ENCODE measurements at places on chromosomes 5 and 9.

- no peak for DNase-seq
Measured at GRCh38 chr9:123640792-123641222, 284.8 kb downstream of the CRB2 start.

GRCh38 chr9:68705531-68706362 is 707 bp downstream of the PIP5K1B start:
- no peak for DNase-seq

GRCh38 chr5:9331372-9331771 is 214.5 kb downstream of the SEMA5A start:
- no peak for DNase-seq

- DNase-seq = no peak
Measured at GRCh38 chr5:16313761-16314160, 134.2 kb upstream of the MARCHF11 start.

Measured in neuronal stem cell (in vitro differentiated cells).